ENCODE measurements at places on chromosomes 7 and 10.

- DNase-seq: no peak
Observed at GRCh38 chr7:12765431-12766100, 78.1 kb downstream of the ARL4A start.

GRCh38 chr10:27792216-27792615, 46.6 kb upstream of the MKX start:
- no peak for DNase-seq

GRCh38 chr10:96082748-96083147, 39.4 kb downstream of the CCNJ start:
- DNase-seq: no peak

DNA sequence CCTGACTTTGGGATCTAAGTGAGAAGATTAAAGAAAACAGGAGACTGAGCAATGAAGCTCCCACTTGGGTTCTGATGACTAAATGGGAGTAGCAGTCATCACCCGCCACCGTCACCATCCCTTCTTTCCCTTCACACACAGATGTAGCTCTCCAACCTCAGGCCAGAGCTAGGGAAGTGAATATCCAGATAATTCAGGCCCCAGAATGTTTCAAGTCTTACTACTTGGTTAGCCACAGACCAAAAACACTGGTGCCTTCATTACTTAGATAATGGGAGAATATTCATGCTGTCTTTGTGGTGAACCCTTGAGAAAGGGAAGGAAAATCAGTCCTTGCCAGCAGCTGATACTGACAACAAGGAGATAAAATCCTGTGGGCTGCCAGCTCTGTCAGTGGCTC, 100.7 kb downstream of the OSBPL3 start:
- no peak for DNase-seq

DNA sequence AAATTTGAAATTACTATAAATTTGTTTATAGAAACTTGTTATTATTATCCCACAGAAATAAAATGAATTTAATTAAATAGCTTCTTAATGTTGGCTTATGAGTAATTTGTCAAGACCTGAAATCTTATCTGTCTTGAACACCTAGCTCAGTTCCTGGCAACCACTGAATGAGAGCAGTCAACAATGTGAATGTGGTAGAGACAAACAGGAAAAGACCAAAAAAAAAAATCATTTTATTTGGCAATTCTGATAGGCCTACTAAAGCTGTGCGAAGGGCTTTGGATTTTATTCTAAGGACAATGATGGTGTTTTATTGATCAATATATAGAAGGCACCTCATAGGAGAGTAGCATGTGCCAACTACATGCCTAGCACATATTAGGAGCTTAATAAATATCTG, 127.8 kb upstream of the RSU1 start:
- DNase-seq: no peak

- DNase-seq: no peak
Observed at GRCh38 chr7:87874066-87874465, 2.1 kb downstream of the SLC25A40 start.

DNA sequence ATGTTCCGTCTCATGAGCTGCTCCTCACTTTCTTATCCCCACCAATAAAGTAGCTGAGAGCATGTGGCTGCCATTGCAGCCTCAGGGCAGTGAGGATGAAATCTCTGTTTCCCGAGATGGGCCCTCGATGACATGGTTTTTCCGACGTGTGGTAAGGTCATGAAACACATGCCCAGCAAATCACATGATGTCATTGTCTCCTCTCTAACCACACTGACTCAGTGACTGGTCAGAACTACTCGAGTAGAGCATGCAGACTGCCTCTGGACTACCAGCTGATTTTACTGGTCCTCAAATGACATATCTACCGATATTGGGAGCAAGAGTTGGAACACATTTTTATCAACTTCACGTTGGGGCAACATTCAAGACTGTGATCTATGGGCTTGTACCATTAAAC, 786.1 kb downstream of the CNTNAP2 start:
- no peak for DNase-seq

GRCh38 chr7:111229916-111230315, 139.0 kb downstream of the LRRN3 start:
- no peak for DNase-seq

Measured in stimulated activated CD8-positive, alpha-beta memory T cell treated with anti-CD3 and anti-CD28 coated beads, Interleukin-15, amount 100 ng/mL, for 48 hours (primary cell).